T1000 (cell line): ENCODE measurements at places on chromosomes 1 and 21.

- no peak for DNase-seq
Measured at GRCh38 chr1:106613861-106614260, 442.6 kb upstream of the PRMT6 start.

GRCh38 chr1:12095452-12096263 lies 32.6 kb downstream of the TNFRSF8 start:
- DNase-seq = peak; percentile 67

- DNase-seq = no peak
Measured at GRCh38 chr1:2379733-2380404, 11.5 kb downstream of the MORN1 start.

DNA sequence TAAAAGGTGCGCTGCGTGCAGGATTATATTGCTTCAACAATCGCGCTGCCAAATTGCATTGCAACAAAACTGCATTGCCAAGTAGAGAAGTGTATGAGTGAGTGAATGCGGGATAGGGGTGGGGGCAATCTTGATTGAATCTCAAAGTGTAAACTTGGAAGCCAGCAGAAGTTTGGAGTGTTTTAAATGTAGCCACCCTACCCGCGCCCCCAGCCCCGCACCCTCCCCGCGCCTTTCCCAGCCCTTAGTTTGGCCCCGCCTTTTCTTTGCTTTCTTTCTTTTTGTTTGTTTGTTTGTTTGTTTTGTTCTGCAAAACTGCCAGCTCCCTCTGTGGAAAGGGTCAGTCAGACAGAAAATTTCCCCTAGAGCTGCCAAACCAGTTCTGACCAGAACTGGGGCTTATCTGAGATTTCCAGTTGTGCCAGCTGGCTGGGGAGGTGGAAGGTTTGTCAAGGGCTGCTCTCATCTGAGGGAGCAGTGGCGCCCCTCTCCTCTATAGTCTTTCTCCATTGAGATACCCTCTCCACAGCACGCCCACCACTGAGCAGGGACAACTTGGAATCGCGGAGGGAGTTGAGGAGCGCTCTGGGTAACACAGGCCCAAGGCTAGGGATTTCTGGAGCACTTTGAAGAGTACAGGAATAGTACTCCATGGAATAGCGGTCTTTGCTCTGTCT lies 666 bp upstream of the BEND5 start:
- no peak for DNase-seq

GRCh38 chr1:56644919-56645676 lies at the start of gene PRKAA2:
Gene PRKAA2, plus strand, starts transcription at chr1:56645314. Its CDS starts 74 bp downstream, at chr1:56645388.
- peak; percentile 25 for DNase-seq

GRCh38 chr1:206015071-206015470 lies 8.6 kb downstream of the CTSE start:
- DNase-seq = no peak
